ENCODE measurements at places on chromosomes 11 and 22. TPM values are rescaled to one million over a fixed set of nuclear protein-coding genes. Genes with fewer than 3 reads are reported as not detected.

Gene CHRM1
- not detected for polyA plus RNA-seq

Gene OR5A1
- not detected for polyA plus RNA-seq

Gene PDE3B
- polyA plus RNA-seq: 0.21 TPM

Gene TUT1
- polyA plus RNA-seq: 10.1 TPM

Gene FAM180B
- not detected for polyA plus RNA-seq

Gene NAP1L4
- polyA plus RNA-seq: 80.7 TPM

Gene TEX54
- polyA plus RNA-seq: not detected

Gene RASL10A
- polyA plus RNA-seq: 0.07 TPM

Gene PACS1
- polyA plus RNA-seq: 32.0 TPM

DNA sequence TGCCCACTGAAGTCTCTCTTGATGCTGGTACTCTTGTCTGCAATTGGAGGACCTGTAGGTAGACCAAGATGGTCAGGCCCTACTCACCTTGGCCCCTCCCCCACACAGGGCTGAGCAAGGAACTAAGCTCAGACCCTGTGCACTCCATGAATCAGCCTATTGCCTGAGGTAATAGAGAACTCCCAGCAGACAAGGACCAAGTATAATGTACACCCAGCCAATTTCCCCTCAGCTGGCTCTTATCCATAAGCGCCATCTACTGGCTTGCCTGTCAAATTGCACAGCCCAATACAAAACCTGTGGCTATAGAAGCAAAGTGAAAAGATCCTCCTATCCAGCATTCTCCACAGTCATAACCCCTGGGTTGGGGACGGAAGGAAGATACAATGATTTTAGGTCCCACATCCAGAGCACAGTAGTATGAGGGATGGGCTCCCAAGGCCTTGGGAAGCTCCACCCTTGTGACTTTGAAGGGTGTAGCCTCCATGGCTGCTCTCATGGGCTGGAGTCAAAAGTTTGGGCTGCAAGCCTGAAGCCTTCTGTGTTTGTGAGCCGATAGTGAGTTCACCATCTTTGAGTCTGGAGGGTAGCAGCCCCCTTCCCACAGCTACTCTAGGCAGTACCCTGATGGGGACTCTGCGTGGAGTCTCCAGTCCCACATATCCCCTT lies 56.0 kb downstream of the GLYATL2 start:
- no peaks in the 10 kb centered on the region for H3K36me3 ChIP-seq
- peak; percentile 61 for DNase-seq
- H3K27me3 ChIP-seq: no peaks in the 10 kb centered on the region
- no peak overlapping the region for H3K4me3 ChIP-seq
- H3K27ac ChIP-seq: no peak overlapping the region

DNA sequence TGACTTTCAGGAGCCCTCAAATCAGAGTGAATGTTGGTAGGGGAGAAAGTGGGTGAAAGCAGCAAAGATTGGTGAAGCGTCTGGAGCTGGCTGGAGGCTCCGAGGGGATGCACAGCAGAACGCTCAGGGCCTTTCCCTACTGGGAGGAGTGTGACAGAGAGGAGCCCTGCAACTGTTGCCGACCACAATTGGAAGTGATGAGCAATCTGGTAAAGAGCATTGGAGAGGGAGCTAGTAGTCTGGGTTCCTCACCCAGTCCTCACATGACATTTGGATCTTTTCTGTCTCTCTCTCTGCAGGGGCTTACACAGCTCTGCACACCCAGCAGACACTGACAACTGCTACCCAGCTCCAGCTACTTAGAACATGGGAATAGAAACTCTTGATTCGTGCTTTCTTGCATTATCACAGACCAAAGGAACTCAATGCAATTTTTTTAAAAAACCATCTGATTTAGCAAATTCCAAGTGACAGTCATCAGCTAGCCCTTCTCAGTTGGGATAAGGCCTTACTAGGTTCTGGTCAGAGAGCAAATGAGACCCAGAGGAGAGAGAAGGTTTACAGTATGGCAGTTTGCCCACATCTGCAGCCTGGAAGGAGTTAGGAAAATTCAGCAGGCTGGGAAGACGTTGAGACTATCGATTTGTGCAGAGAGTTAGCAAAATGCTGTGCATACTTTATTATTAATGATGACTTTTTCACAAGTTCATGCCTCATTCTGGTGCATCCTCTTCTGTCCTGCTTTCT lies 278.0 kb upstream of the PLET1 start:
- peaks cover 14% of the 10 kb centered on the region for H3K27me3 ChIP-seq
- no peak overlapping the region for H3K4me3 ChIP-seq
- DNase-seq: no peak
- H3K27ac ChIP-seq: no peak overlapping the region
- no peaks in the 10 kb centered on the region for H3K36me3 ChIP-seq
- H3K4me1 ChIP-seq: no peaks in the 10 kb centered on the region

- peak; percentile 59 for DNase-seq
- no peak overlapping the region for H3K27ac ChIP-seq
- no peaks in the 10 kb centered on the region for H3K27me3 ChIP-seq
- peaks cover 8% of the 10 kb centered on the region for H3K36me3 ChIP-seq
- H3K4me3 ChIP-seq: peak overlapping the region; percentile 73
These were observed 697 bp upstream of the PAFAH1B2 start for GRCh38 chr11:117143390-117143789.

DNA sequence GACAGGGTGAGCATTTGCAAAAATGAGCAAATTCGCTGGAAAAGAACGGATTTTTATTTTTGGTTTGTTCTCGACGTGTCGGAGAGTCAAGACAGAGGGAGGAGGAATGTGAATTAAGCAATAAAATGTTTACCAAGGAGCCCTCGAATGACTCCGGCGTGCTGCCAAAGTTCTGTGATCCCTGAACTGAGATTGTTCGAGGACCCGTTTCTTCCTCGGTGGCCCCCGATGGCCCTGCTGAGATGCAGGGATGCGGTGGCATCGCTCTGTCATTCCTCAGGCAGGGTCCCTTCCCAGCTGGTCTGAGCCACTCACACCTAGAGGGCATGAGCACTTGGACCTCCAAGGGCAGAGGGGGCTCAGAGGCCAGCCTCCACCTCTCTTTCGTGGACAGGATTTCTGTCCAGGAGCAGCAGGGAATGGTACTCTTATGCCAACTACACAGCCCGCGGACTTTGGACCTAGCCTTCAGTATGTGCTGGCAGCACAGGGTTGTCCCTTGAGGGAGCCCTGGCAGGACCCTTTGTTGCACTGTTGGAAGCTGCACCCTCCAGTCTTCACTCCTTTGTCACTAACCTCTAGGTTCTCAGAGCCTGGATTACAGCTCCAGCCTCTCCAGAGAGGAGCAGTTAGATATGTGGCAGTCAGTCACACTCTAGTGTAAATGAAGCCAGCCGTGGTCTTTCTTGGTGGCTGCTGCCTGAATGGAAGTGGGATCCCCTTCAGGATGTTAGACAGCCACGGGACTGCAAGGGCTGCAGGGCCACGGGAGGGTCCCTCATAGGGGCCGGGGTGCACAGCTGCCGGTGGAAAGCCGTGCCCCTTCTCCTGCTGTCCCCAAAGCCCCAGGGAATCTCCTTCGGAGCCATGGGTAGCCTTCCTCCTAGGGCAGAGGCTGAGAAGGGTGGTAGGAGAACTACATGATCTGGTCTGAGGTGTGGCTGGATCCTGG lies 109.4 kb upstream of the ANO1 start:
- H3K36me3 ChIP-seq: no peaks in the 10 kb centered on the region
- H3K27ac ChIP-seq: peak overlapping the region; percentile 51
- H3K4me3 ChIP-seq: no peak overlapping the region
- H3K4me1 ChIP-seq: peaks cover 10% of the 10 kb centered on the region
- H3K27me3 ChIP-seq: no peaks in the 10 kb centered on the region

- no peak overlapping the region for H3K4me3 ChIP-seq
- no peaks in the 10 kb centered on the region for H3K27me3 ChIP-seq
- H3K27ac ChIP-seq: no peak overlapping the region
- peaks cover 2% of the 10 kb centered on the region for H3K4me1 ChIP-seq
- H3K36me3 ChIP-seq: no peaks in the 10 kb centered on the region
These were observed 70.8 kb downstream of the FAT3 start for GRCh38 chr11:92295175-92296137.

GRCh38 chr11:76307396-76307795 lies 73.5 kb downstream of the THAP12 start:
- no peak overlapping the region for H3K4me3 ChIP-seq
- no peaks in the 10 kb centered on the region for H3K36me3 ChIP-seq
- no peak for DNase-seq
- H3K27me3 ChIP-seq: peaks cover 59% of the 10 kb centered on the region
- H3K4me1 ChIP-seq: no peaks in the 10 kb centered on the region

DNA sequence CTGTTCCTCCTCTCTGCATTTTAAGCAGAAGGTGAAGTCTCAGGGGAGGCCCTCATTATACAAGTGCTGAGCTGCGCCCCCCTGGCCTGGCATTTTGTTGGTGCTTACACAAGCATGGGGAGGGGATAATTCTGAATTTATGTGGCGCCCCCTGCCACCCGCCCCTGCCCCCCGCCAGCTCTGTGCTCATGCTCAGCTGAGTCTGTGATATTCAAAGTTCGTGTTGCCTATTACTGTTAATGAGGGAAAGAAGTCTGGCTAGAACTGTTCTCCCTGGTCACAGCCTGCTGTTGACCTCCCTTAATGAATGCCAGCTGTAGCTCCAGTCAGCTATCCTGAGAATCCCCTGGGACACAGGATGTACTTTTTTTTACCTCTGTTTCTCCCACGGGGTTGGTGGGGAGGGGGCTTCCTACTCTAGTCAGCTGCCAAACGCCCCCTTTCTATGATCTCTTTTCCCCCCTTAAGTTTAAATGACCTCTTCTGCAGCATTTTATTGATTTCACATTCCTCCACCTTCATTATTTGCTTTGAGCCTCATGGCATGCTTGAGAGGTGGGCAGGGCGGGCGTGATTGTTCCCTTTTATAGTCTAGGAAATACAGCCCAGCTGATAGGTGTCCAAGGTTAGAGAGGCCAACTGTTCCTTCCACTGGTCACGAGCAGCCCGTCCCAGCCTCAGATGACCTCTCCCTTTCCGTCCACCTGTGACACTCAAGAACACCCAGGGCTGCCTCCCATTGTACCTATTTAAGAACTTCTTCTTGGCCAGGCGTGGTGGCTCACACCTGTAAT lies 12.2 kb downstream of the USP2 start:
- no peak for DNase-seq
- H3K27me3 ChIP-seq: no peaks in the 10 kb centered on the region

- no peaks in the 10 kb centered on the region for H3K27me3 ChIP-seq
- no peaks in the 10 kb centered on the region for H3K36me3 ChIP-seq
- no peak overlapping the region for H3K27ac ChIP-seq
- no peak for DNase-seq
- H3K4me3 ChIP-seq: no peak overlapping the region
These were observed 52.4 kb upstream of the CLMP start for GRCh38 chr11:123247496-123247799.

DNA sequence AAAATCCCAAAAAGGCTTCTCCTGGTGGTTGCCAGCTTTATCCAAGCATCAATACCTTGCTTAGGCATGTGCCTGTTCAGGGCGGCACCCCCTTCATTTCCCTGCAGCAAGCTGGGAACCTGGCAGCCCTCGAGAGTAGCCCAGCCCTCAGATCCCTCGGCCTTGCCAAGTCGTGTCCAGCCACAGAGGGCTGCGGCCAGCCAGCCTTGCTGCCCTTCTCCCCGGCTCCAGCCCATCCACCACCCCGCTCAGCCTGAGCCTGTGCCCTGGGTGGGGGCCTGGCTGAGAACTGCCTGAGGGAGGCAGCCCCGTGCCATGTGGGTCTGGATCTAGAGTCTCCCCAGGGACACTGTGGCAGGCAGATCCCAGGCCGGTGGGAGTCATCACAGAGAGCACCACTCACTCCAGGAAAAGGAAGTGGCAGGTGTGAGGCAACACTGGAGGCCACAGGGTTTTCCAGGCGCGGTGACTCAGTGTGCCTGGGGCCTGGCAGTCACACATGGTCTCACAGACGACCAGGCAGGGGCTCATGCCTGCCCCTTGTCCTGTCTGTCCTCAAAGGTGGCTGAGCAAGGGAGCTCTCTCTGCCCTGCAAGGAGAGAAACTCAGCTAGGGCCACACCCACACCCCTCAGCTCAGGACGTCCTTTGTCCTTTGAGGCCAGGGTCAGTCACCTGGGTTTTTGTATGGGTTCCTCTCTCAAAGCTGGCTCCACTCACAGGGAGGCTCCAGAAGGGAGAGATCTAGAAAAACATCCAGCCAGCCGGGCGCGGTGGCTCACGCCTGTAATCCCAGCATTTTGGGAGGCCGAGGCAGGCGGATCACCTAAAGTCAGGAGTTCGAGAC lies 12.2 kb upstream of the CDC42BPG start:
- peaks cover 52% of the 10 kb centered on the region for H3K36me3 ChIP-seq
- peaks cover 27% of the 10 kb centered on the region for H3K4me1 ChIP-seq
- H3K27ac ChIP-seq: peak overlapping the region; percentile 74
- no peaks in the 10 kb centered on the region for H3K27me3 ChIP-seq

DNA sequence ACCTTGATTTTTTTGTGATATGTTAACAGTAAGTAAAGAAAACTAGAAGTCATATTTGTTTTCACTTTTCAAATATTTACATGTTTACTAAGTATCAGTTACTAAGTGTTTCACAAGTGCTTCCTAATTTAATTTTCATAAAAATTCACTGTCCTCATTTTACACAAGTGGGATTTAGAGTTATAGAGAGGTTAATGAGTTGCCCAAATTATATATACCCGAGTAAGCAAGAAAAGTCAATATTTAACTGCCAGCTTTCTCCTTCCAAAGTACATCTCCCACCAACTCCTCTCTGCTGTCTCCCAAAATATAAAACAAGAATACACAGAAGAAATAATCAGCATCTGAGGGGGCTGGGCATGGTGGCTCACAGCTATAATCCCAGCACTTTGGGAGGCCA lies 896.7 kb upstream of the ANO3 start:
- H3K27ac ChIP-seq: no peak overlapping the region
- no peak for DNase-seq
- no peak overlapping the region for H3K4me3 ChIP-seq
- no peaks in the 10 kb centered on the region for H3K36me3 ChIP-seq
- no peaks in the 10 kb centered on the region for H3K27me3 ChIP-seq
- no peaks in the 10 kb centered on the region for H3K4me1 ChIP-seq

DNA sequence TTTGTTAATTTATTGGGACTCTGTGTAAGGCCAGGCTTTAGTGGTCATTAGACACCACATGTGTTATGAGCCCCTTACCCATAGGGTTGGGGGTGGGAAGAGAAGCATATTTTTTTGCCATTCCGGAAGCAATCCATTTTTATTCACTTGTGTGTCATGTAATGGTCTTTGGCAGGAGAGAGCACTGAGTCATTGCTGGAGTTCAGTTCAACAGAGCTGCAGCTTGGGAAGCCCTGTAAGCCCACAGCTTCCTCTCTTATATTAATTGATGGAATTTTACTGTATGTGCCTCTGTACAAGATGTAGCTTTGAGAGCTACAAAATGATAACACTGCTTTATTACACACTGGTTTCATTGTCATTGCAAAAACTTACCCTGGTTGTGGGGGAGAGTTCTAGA lies 177.3 kb upstream of the SORL1-AS1 start:
- H3K27me3 ChIP-seq: no peaks in the 10 kb centered on the region
- no peak overlapping the region for H3K4me3 ChIP-seq
- peak; percentile 93 for DNase-seq

All from IMR-90 (cell line).